Mesenteric fat pad (tissue), 1 donor: ENCODE measurements at places on chromosomes 7 and 10. TPM values are rescaled to one million over a fixed set of nuclear protein-coding genes. Genes with fewer than 3 reads are reported as not detected.

GRID2IP gene
- total RNA-seq: not detected

SPDYE2 gene
- total RNA-seq: not detected

AKR1C3 gene
- 192 TPM for total RNA-seq

PI4K2A gene
- total RNA-seq: 22.3 TPM

FOXI2 gene
- not detected for total RNA-seq

MYPN gene
- not detected for total RNA-seq

OR2A1 gene
- total RNA-seq: 0.16 TPM

ASB4 gene
- total RNA-seq: 0.29 TPM

JCAD gene
- total RNA-seq: 31.7 TPM

CPA5 gene
- not detected for total RNA-seq

GCK gene
- total RNA-seq: 0.48 TPM

H2BK1 gene
- total RNA-seq: not detected

PTPRN2 gene
- 2.6 TPM for total RNA-seq

GNG11 gene
- total RNA-seq: 33.2 TPM

TRIM74 gene
- total RNA-seq: 0.61 TPM
